ENCODE measurements at places on chromosomes 2 and 18.

GRCh38 chr2:44671916-44672315, 269.6 kb upstream of the SIX3 start:
- no peak for DNase-seq

DNA sequence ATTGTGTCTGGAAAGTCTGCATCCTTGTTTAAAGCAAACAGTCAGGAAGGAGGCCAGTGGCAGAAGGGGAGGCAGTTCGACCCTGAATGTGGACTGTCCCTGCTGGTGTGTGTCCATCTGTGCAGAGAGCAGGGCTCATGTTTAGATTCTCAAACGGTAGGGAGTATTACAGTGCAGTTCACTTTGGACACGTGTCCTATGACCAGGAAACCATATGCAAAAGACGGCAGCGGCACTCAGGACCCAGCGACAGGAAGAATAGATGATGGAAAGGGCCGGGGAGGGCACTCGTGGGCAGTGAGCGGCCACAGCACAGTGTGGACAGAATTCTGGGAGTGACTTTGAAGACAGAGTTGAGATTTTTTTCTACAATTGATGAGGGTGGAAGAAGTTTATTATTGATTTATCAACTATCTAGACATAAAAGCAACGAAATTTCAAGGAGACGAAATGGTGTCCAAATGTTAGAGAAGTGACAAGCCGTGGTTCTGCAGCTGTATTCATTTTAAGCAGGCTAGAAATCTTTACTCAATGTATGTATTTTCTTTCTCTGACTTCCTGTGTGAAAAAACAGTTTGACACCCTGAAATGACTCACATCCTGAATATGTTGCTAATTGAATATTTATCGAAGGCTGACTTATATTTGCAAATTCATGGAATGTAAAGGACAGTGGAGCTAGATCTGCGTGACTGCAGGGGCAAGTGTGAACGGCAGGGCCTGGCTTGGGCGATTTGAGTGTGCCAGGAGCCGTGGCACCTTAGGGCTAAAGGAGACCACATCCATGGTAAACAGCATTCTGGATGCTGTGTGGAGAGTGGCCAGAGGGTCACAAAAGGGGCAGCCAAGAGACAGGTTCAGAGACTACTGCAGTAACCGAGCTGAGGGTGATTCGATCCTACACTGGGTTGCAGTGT, 214.2 kb downstream of the PTGR3 start:
- DNase-seq = no peak

DNA sequence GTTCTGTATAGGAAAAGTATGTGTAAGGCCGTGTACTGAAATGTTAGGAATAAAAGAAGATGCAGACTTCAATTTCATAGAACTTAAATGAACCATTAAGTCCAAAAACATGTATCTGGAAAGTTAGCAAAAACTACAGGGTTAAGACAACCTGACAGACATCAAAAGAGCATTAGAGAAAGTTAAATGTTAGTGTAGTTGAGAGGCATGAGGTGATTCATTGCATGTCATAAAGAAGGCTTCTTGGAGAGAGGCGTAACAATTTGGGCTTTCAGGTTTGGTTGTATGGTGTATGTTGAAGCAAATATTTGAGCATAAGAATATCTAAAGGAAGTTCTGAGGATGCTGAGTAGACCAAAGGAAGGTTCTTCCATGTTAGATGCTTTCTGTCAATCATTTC, 6.3 kb downstream of the EPC2 start:
- DNase-seq = no peak

DNA sequence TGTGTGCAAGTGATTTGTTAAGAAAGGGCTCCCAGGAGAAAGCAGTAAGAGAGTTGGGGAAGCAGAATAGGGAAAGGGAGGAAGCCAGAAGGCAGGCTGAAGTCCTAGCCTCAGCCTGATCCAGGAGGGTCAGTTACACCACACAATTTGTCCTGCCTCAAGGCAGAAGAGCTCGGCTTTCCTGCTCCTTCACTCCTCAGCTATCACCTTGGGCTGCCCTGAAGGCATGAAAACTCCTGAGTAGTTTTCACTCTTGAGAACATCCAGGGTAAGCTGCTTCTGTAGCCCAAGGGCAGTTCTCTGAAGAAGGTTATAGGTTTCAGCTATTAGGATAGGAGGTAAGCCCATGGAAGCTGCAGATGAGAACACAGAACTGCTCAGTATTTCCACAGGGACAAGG, 47.4 kb upstream of the ANKRD44 start:
- no peak for DNase-seq

- no peak for DNase-seq
Measured at GRCh38 chr2:9149726-9150567, 56.7 kb upstream of the ASAP2 start.

DNA sequence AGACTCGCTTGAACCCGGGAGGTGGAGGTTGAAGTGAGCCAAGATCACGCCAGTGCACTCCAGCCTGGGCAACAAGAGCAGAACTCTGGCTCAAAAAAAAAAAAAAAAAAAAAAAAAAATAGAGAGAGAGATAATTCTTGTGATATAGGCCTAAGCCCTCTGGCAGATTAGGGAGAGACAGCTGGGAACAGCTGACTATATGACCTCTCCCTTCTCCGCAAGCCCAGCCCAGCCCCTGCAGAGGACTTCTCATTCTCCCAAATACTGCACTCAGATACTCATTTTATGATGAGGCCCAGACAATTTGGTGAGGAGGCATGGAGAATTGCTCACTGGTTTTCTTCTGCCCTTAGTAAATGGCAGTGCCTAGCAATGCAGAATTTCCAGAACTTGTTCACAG, 262.0 kb downstream of the HAUS1 start:
- DNase-seq = no peak

- no peak for DNase-seq
Measured at GRCh38 chr2:240820607-240821428, 799 bp upstream of the KIF1A start.

- DNase-seq = no peak
Measured at GRCh38 chr2:202278036-202278760, 12.6 kb downstream of the NOP58 start.

GRCh38 chr18:11040823-11041656, 108.3 kb downstream of the PIEZO2 start:
- DNase-seq = peak; percentile 29

Data from left renal pelvis (tissue), 4 donors.